ENCODE measurements at places on chromosomes 1 and 21.

DNA sequence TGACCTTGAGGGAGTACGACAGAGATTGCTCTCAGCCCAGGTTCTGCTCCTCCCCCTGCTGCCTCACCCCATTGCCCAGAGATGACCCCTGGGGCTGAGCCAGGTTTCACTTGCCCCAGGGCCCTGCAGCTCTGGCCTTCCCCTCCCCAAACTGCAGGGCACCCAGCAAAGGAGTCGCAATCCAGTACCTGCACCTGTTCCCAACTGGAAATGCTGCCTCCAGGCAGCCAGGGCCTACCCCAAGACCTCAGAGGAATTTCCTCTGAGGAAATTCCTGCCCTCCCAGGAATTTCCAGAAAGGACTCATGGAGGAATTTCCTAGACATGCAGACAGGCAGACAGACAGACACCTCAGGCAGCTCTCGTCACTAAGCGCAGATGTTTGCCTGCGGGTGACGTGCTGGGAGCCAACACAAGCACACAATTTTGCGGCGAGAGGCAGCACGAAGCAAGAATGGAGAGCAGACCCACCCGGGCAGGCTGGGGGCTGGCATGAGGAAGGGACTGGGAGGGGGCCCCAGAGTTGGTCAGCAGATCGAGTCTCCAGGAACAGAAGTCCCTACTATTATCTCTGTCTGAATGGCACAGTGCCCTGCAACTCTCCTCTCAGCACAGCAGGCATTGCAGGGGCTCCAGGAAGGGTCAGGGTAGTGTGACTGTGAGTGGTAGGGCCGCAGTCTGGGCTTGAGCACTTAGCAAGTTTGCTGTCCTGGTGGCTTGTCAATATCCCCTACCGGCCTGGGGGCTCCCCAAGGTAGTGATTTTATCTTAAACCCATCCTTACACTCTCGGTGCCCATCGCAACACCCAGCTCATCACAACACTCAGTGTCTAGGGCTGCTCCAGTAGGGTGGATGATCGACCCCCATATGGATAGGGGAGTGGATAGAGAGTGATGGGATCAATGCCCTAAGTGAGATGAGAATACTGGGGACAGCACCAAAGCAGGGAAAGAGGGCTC is 2.9 kb upstream of the EFNA1 start:
- DNase-seq: no peak

- no peak for DNase-seq
Measured at GRCh38 chr1:220371324-220371723, 99.1 kb upstream of the RAB3GAP2 start.

DNA sequence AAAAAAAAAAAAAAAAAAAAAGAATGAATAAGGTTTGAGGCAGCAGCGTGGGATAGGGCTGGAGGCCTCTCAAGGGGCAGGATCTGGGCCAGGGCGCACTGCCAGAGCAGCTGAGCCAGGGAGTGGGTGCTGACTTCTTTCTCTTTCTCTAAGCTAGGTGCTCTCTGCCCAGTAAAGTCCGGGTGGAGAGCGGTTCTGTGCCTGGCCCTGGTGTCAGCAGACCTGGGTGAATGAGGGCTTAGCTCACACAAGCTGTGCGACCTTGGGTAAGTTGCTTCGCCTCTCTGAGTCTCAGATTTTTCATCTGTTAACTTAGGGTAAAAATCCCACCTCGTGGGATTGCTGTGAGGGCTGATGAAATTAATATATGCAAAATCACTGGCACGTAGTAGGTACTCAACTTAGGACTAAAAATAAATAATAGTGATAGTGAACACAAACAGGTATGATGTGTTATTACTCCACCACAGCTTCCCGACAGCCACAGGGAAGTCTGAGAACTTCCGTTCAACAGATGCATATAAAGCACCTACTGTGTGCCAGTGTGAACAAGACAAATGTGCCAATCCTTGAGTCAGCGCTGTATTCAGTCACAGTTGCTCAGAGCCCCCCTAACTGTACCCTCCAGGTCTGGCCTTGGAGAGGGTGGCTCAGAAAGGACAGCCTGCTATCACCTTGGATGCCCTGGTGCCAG is 2.0 kb upstream of the FAM131C start:
- no peak for DNase-seq

DNA sequence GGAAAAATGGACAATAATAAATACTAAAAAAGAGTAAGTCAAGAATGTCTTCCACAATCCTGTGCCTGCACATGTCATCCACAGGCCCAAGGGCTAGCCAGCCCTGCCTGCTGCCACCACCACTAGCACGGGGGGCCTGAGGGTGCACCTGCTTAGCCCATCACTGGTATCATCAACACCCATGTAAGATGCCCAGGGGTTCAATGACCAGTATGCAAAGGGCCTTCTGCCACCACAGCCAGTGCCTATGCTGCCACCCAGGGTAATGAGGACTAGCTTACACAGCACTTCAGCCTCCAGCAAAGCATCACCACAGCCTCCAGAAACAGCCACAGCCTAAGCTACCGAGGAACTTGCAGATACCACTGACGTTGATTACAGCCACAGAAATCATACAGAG is 46.3 kb downstream of the POFUT2 start:
- no peak for DNase-seq

- no peak for DNase-seq
Measured at GRCh38 chr21:16082038-16082816, 352.4 kb downstream of the USP25 start.

GRCh38 chr1:198776602-198777029 is 137.8 kb downstream of the PTPRC start:
- peak; percentile 48 for DNase-seq

- DNase-seq: no peak
Measured at GRCh38 chr21:28063241-28064216, 929.1 kb downstream of the LTN1 start.

GRCh38 chr1:67717876-67718275 is 32.9 kb downstream of the GADD45A start:
- DNase-seq: no peak

GRCh38 chr1:23304140-23304620 is 39.9 kb downstream of the HNRNPR start:
- DNase-seq: no peak

- DNase-seq: no peak
Measured at GRCh38 chr1:10508511-10508951, 33.8 kb downstream of the PEX14 start.

DNA sequence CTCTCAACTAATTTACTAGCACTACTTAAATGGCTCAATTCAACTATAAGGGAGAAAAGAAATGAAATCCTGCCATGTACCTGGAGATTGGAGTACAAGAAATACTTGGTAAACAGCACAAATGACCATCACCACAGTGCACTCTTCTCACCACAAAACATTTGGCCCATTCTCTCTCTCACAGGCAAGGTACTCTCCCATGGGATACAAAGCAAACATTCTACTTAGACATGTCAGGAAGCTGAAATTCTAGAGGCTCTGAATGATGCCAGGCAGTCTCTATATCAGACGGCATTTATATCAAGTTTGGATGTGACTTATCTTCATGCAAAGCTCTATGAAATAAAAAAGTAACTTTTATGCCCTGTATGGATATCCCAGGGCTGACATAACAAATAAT is 72.5 kb downstream of the DPT start:
- no peak for DNase-seq

DNA sequence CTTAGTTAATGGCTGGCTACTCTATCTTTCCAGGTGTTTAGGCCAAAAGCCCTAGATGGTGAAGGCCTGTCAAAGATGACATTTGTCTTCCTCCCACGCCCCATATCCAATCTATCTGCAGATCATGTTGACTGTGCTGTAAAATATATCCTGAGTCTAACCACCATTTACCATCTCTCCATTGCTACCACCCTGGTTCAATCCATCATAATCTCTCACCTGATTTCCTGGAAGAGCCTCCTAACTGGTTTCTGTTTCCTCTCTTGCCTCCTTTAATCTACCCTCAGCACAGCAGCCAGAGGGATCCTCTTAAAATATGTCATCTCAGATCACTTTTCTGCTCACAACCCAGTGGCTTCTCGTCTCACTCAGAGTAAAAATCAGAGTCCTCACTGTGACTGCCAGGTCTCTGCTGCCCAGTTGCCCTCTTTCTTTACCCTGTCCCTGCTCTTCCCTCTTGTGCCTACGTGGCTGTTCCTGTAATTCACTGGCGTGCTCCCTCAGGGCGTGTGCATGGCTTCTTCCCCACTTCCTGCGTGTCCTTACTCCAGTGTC is 17.8 kb downstream of the TMEM50A start:
- DNase-seq: no peak

- no peak for DNase-seq
Measured at GRCh38 chr1:173395762-173396161, 81.4 kb upstream of the PRDX6 start.

GRCh38 chr1:152855661-152856060 is 4.1 kb upstream of the LCE7A start:
- no peak for DNase-seq

DNA sequence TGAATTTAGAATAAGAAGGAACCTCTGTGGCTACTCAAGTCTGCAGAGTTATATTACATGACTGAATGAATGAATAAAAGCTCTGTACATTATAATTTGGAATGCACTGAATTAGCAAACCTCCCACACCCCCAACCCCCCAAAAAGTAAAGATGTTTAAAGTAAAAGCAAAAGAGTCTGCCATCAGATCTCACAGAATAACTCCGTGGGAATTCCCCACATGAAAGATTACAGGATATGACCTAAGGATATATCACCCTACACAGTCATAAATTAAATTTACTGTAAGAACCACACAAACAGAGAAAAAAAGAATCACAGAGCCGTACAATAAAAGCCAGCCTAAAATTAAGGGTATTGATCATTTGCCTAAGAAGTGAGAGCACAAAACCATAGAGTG is 587.3 kb downstream of the PTPRC start:
- DNase-seq: no peak

- no peak for DNase-seq
Measured at GRCh38 chr1:100494393-100495084, 43.4 kb upstream of the GPR88 start.

- no peak for DNase-seq
Measured at GRCh38 chr1:223345720-223346119, 18.3 kb downstream of the SUSD4 start.

DNA sequence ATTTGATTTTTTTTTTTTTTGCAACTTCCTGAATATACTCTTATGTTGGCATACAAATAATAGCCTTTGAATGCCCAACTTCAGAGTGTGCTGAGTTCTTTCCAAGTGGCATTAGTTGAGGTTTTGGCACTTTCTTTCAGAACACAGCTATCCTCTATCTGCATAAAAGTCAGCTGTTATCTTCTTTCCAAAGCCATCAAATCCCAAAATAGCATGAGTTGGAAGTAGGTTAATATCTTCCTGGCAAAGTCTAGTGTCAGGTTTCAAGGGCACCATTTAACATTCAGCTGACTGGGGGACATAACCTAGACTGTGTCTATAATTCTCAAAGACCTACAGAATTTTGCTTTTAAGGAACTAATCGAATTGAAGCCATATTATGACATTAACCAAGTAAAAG is 223.9 kb downstream of the PLPP3 start:
- no peak for DNase-seq

GRCh38 chr21:21200103-21200938 is 202.1 kb downstream of the NCAM2 start:
- peak; percentile 9 for DNase-seq

- DNase-seq: no peak
Measured at GRCh38 chr1:94592571-94592920, 51.0 kb upstream of the F3 start.

DNA sequence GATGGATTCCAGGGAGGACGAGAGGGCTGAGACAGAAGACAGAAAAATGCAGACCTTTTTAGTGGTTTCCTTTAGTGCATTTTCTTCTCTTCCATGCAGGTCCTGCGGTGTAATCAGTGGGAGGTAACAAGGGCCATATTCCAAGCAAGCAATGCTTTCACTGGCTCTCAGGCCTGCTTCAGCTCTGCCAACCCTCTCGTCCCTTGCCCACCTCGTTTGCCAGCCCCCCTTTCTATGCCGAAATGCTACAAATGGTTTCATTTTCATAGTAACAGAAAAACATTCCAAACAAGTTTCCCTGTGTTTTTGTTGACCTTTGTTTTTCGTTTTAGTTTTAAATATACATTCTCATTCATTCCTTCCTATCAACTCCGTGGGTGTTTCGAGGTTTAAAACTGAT is 443.1 kb downstream of the TTLL7 start:
- no peak for DNase-seq

GRCh38 chr1:159067699-159068621 is 8.6 kb downstream of the AIM2 start:
- no peak for DNase-seq

- no peak for DNase-seq
Measured at GRCh38 chr1:42756956-42757891, 9.6 kb downstream of the P3H1 start.

DNA sequence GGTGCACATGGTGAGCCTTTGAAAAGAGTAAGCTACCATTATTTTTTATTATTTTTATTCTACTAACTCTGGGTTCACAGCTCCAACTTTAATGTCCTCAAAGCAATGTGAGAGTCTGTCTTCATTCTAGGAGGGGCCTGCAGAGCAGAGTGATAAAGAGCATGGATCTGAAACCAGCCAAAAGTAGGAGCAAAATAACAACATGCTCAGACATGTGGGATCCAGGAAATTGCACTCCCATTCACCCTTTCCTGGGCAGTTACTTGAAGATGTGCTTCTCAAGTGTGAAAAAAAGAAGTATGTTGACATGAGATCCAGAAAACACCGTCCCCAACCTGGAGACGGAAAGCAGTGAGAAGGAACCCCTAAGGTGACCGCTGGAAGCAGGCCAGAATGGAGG is 8.7 kb upstream of the LIN28A start:
- no peak for DNase-seq

- no peak for DNase-seq
Measured at GRCh38 chr1:31792116-31792515, 23.7 kb downstream of the SPOCD1 start.

- DNase-seq: no peak
Measured at GRCh38 chr21:41444703-41445464, 18.8 kb downstream of the MX1 start.

DNA sequence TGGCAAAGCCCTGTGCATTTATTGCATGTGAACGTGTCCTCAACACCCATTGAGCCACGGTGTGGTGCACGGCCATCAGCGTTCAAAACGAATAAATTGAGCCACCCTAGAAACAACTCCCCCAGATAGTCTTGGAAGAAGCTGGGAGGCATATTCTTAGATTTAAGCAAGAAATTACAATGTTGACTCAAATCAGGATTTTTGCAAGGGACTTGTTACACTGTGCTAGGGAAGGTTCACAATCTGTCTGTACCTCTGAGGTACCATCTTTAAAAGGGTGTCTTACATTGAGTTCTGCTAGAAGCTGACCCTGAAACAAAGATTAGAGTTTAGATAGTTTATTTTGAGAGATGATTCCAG is 16.2 kb downstream of the CD247 start:
- no peak for DNase-seq

DNA sequence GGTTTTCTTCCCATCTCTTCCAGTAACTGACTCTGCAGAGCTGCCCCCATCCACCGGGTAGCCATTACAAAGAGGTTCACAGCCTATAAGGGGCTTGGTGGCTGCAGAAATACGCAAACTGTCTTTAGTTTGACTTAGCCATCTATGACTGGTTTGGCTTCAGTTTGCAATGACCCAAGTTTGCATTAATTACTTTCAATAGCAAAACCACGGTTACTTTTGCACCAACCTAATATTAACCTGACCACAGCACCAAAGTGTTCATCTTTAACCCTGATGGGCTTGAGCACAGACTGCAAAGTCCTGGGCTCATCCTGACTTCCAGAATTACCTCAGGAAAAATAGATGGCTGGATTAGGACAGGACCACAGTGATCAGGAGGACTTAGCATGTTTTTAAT is 2.2 kb upstream of the HAO2 start:
- no peak for DNase-seq

GRCh38 chr1:225253173-225253572 is 174.7 kb downstream of the LBR start:
- DNase-seq: no peak

GRCh38 chr1:61109910-61110309 is 27.5 kb downstream of the NFIA start:
- DNase-seq: no peak
